Peyer's patch (tissue), 4 donors: ENCODE measurements at places on chromosomes 6 and 20.

- H3K4me3 ChIP-seq, result no peak overlapping the region
- no peak overlapping the region for H3K27ac ChIP-seq
- H3K4me1 ChIP-seq, result no peaks in the 10 kb centered on the region
- no peak for DNase-seq
Measured at GRCh38 chr6:166174031-166174430, 6.4 kb upstream of the TBXT start.

GRCh38 chr20:17873410-17874270 is 95.0 kb downstream of the SNX5 start:
- peak; percentile 91 for DNase-seq
- peak overlapping the region; percentile 91 for H3K27ac ChIP-seq
- H3K4me1 ChIP-seq, result peaks cover 44% of the 10 kb centered on the region
- no peaks in the 10 kb centered on the region for H3K27me3 ChIP-seq
- no peak overlapping the region for H3K4me3 ChIP-seq

GRCh38 chr6:44333273-44333919 is 9.1 kb upstream of the SPATS1 start:
- H3K36me3 ChIP-seq, result no peaks in the 10 kb centered on the region
- no peaks in the 10 kb centered on the region for H3K4me1 ChIP-seq
- no peak overlapping the region for H3K27ac ChIP-seq
- H3K4me3 ChIP-seq, result no peak overlapping the region
- no peak for DNase-seq

DNA sequence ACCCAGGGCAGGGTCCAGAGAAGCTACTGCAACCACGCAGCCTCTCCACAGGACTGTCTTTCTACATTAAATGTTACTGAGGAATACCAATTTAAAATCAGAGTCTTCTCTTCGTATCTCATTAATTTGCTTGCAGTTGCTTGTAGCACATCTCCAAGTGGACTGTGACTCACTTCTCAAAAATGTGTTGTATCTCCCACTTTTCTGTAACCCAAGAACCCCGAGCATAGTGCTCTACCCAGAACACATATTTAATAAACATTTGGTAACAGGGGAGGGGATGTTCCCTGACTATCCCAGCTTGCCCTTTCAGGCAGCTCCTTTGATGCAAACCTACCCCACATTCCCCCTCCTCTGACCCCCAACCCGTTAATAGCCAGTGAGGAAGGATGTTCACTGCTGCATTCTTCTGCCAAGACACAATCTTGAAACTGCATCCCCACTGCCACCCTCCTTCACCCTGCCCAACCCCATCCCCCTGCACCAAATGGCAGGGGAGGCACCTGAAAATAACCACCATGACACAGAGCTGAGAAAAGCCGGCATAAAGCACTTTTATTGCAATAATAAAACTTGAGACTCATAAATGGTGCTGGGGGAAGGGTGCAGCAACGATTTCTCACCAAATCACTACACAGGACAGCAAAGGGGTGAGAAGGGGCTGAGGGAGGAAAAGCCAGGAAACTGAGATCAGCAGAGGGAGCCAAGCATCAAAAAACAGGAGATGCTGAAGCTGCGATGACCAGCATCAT is 24.2 kb downstream of the FKBP1A start:
- peaks cover 23% of the 10 kb centered on the region for H3K4me1 ChIP-seq
- H3K36me3 ChIP-seq, result no peaks in the 10 kb centered on the region
- no peak overlapping the region for H3K4me3 ChIP-seq
- H3K27me3 ChIP-seq, result no peaks in the 10 kb centered on the region
- no peak for DNase-seq

- no peaks in the 10 kb centered on the region for H3K36me3 ChIP-seq
- H3K27me3 ChIP-seq, result no peaks in the 10 kb centered on the region
- H3K4me1 ChIP-seq, result no peaks in the 10 kb centered on the region
Measured at GRCh38 chr6:100300221-100300736, 164.4 kb downstream of the SIM1 start.

- H3K4me3 ChIP-seq, result peak overlapping the region; percentile 68
- H3K27ac ChIP-seq, result peak overlapping the region; percentile 57
- no peaks in the 10 kb centered on the region for H3K27me3 ChIP-seq
- H3K4me1 ChIP-seq, result no peaks in the 10 kb centered on the region
- peak; percentile 76 for DNase-seq
Measured at GRCh38 chr6:135182071-135183001, 1.2 kb downstream of the MYB start.

GRCh38 chr20:33753763-33754162 is 22.0 kb downstream of the ZNF341 start:
- no peak for DNase-seq
- H3K27me3 ChIP-seq, result no peaks in the 10 kb centered on the region
- peaks cover 34% of the 10 kb centered on the region for H3K36me3 ChIP-seq
- H3K27ac ChIP-seq, result no peak overlapping the region

- DNase-seq, result no peak
- H3K27ac ChIP-seq, result no peak overlapping the region
- H3K27me3 ChIP-seq, result no peaks in the 10 kb centered on the region
Measured at GRCh38 chr6:118367314-118367713, 180.8 kb upstream of the PLN start.

DNA sequence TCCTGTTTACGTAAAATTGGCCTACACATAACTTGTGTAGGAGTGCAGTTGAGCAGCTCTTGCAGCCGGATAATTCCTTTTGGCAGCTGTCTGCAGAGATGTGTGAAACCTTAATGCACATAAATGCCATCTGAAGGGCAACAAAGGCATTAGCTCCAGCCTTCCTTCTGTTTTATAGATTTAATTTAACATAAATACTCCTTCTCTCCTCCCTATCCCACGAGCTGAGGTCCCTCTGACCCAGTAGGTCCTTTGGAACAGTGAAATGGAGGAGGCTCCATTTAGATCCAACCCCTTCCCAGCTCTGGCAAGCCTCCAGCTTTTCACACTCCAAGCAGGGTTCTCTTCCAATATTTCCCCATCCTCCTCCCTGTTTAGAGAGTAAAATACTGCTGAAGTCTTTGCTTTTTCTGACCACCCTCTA is 6.5 kb downstream of the PLEKHG1 start:
- DNase-seq, result no peak
- H3K4me1 ChIP-seq, result peaks cover 2% of the 10 kb centered on the region
- H3K27ac ChIP-seq, result no peak overlapping the region

- no peak for DNase-seq
- no peak overlapping the region for H3K27ac ChIP-seq
- H3K36me3 ChIP-seq, result no peaks in the 10 kb centered on the region
- H3K4me3 ChIP-seq, result no peak overlapping the region
- no peaks in the 10 kb centered on the region for H3K4me1 ChIP-seq
Measured at GRCh38 chr20:60068509-60068908, 110.3 kb downstream of the CDH26 start.

DNA sequence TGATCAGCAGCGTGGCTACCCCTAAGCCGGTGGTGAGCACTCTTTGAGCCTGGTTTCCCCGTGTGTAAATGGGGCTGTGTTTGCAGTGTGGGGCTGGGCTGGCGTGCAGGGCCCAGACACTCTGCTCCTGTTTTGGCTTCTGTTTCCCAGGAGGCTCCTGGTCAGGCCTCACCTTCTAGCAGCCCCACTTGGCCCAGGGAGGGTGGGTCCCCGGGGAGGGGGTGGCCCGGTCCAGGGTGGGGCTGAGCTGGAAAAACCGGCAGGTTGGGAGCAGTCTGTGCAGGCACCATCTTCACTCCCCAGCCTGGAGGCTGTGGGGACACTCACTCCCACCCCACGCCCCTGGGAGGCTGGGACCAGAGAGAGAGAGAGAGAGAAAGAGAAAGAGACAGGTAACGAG is 25.3 kb downstream of the CEBPB start:
- H3K27ac ChIP-seq, result no peak overlapping the region
- no peaks in the 10 kb centered on the region for H3K4me1 ChIP-seq
- no peak overlapping the region for H3K4me3 ChIP-seq
- no peak for DNase-seq
- no peaks in the 10 kb centered on the region for H3K36me3 ChIP-seq

- H3K4me1 ChIP-seq, result no peaks in the 10 kb centered on the region
- DNase-seq, result no peak
- no peak overlapping the region for H3K27ac ChIP-seq
Measured at GRCh38 chr6:53992522-53992921, 118.7 kb upstream of the MLIP start.

GRCh38 chr6:30260036-30260504 is 46.9 kb upstream of the TRIM26 start:
- H3K36me3 ChIP-seq, result no peaks in the 10 kb centered on the region
- peak overlapping the region; percentile 69 for H3K27ac ChIP-seq
- no peaks in the 10 kb centered on the region for H3K27me3 ChIP-seq
- H3K4me3 ChIP-seq, result peak overlapping the region; percentile 57
- DNase-seq, result no peak

- H3K27ac ChIP-seq, result no peak overlapping the region
- no peaks in the 10 kb centered on the region for H3K27me3 ChIP-seq
- no peak overlapping the region for H3K4me3 ChIP-seq
Measured at GRCh38 chr20:58492795-58493524, 22.2 kb downstream of the APCDD1L start.

GRCh38 chr6:126069449-126069848 is 83.1 kb downstream of the TRMT11 start:
- no peak overlapping the region for H3K4me3 ChIP-seq
- no peaks in the 10 kb centered on the region for H3K36me3 ChIP-seq
- no peak for DNase-seq
- no peaks in the 10 kb centered on the region for H3K4me1 ChIP-seq
- no peaks in the 10 kb centered on the region for H3K27me3 ChIP-seq

GRCh38 chr6:123763904-123764303 is 39.8 kb upstream of the NKAIN2 start:
- no peaks in the 10 kb centered on the region for H3K36me3 ChIP-seq
- H3K4me3 ChIP-seq, result no peak overlapping the region
- no peak overlapping the region for H3K27ac ChIP-seq
- DNase-seq, result no peak
- no peaks in the 10 kb centered on the region for H3K27me3 ChIP-seq
- no peaks in the 10 kb centered on the region for H3K4me1 ChIP-seq

DNA sequence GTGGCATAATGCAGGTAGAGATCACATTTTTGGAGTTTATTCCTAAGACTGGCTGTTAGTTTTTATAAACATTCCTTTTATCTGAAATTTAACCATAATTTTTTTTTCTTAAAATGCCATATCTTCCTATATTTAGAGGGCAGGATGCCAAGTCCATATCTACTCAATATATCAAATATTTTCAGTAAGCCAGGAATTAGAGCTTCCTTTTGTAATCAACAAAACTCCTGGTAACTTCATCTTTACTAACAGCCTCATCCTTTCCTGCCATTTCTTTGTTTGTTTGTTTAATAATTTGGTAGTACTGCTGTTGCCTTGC is 136.3 kb downstream of the OLIG3 start:
- H3K36me3 ChIP-seq, result no peaks in the 10 kb centered on the region
- no peak overlapping the region for H3K27ac ChIP-seq
- H3K4me1 ChIP-seq, result no peaks in the 10 kb centered on the region

DNA sequence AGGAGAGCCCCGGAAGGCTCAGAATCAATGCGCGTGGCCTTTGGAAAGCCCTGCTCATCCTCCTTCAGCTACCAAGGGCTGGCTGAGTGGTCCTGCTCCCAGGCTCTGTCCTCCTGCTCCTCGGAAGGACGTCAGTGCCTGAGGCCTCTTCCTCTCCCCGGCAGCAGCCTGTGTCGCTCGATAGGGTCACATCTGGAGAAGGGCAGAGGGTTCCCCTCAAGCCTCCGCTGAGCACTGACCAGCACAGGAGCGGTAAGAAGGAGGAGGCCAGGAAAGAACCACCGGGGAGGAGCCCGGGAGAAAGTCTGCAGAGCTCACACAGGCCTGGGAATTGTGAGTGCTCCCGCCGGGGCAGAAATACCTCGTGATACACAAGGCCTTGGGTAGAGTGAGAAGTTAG is 21.2 kb downstream of the KIF25 start:
- H3K27ac ChIP-seq, result no peak overlapping the region
- no peak overlapping the region for H3K4me3 ChIP-seq
- DNase-seq, result no peak
- no peaks in the 10 kb centered on the region for H3K27me3 ChIP-seq
- no peaks in the 10 kb centered on the region for H3K36me3 ChIP-seq

DNA sequence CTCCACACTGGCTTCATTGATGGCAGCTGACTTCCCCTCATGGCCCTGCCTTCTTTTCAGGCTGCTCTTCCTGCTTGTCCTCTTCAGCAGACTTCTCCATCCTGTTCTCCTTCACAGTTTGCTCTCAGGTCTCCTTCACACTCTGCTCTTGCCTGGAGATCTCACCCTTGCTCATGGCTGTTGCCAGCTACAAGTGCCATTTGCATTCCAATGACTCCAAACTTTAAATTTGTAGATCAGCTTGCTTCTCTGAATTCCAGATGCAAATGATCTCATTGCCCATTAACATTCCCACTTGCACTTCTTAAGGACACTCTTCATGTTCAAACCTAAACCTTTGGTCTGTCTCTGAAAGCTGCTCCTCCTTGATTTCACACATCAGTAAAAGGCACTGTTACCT is 343.0 kb downstream of the QKI start:
- no peak overlapping the region for H3K4me3 ChIP-seq
- no peaks in the 10 kb centered on the region for H3K4me1 ChIP-seq
- no peaks in the 10 kb centered on the region for H3K27me3 ChIP-seq
- DNase-seq, result no peak
- no peaks in the 10 kb centered on the region for H3K36me3 ChIP-seq

DNA sequence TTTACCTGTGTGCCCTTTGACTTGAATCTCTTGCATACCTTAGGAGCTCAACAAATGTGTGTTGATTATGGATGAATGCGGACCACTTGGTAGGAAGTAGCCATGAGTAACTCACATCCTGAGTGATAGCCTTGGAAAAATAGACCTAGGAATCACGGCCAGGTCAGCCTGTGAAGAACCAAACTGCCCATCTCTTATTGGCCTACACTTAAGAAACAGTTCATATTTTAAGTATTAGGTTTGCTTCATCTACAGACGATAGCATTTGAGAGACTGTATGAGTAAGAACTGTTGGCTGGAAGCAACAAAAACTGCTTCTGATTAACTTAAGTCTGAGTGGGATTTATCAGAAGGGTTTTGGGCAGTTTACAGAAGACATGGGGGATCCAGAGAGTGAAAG is 320.1 kb upstream of the PRND start:
- H3K36me3 ChIP-seq, result no peaks in the 10 kb centered on the region
- no peaks in the 10 kb centered on the region for H3K4me1 ChIP-seq
- H3K27me3 ChIP-seq, result no peaks in the 10 kb centered on the region
- DNase-seq, result no peak
- H3K27ac ChIP-seq, result no peak overlapping the region

DNA sequence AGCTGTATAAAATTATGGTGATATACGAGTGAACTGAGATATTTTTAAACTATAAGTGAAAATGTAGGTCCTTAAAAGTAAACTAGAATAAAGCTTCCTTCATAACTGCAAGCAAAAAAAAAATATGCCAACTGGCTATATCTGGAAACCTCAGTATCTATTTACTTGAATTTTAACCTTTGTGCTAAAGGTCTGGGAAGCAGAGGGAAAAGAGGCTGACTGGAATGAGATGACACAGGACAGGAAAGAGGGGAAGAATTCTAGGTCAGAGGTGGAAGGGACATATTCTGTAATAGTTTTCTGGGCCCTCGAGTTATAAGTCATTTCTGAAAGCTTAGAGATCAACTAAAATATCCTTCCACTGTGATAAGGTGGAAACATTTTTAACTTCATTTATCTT is 46.8 kb downstream of the AIG1 start:
- H3K4me3 ChIP-seq, result no peak overlapping the region
- H3K36me3 ChIP-seq, result no peaks in the 10 kb centered on the region
- no peaks in the 10 kb centered on the region for H3K4me1 ChIP-seq
- no peak for DNase-seq

- no peaks in the 10 kb centered on the region for H3K4me1 ChIP-seq
- H3K27ac ChIP-seq, result no peak overlapping the region
- peak; percentile 32 for DNase-seq
- no peaks in the 10 kb centered on the region for H3K27me3 ChIP-seq
- no peaks in the 10 kb centered on the region for H3K36me3 ChIP-seq
- H3K4me3 ChIP-seq, result no peak overlapping the region
Measured at GRCh38 chr6:137033828-137034227, 10.9 kb downstream of the IL20RA start.
